Stimulated activated CD8-positive, alpha-beta memory T cell treated with anti-CD3 and anti-CD28 coated beads, Interleukin-4, amount 100 ng/mL, for 1 hour (primary cell): ENCODE measurements at places on chromosomes 13 and 19.

DNA sequence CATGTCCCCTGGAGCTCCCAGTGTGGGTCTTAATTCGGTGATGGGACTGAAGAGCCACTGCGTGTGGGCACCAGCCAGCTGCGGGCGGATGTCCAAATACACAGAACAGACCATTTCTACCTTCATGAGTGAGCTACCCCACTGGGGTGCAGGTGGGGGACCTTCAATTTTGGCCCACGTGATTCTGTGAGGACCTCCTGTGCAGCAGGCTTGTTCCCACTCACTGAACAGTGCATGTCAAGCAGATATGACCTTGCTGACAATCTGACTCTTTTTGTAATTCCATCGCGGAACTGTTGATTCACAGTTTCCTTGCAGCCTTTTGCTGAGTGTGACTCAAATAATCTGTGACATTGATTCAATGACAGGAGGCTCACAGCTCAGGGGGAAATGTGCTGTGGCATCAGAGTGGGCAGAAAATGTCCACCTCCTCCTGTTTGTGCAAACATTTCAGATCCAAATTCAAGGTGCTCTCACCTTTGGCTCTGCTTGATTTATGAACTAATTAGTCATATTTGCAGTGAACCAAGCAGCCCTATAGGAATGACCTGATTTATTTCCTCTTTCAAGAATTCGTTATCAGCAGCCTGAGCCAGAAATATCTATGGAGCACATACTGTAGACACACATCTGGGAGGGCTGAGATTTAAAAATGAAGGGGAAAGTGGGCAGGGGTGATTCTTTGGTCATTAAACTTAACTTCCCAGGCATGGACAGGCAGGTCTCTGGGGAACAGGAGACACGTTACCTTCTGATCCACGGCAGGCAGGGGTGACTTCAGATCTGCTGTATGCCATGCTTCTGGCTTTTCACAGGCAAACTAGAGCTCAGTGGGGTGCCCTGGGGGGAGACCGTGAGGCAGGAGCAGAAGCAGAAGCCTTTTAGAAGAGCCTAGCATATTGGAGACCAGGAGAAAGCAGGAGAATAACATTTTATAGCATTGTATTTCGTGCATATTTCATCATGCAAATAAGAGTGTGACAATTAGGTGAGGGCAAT is 170.0 kb upstream of the KL start:
- no peak for DNase-seq

GRCh38 chr13:31895691-31896090 is 135.9 kb upstream of the FRY start:
- no peak for DNase-seq

- no peak for DNase-seq
These were observed 54.8 kb upstream of the HMGB1 start for GRCh38 chr13:30520571-30520970.

DNA sequence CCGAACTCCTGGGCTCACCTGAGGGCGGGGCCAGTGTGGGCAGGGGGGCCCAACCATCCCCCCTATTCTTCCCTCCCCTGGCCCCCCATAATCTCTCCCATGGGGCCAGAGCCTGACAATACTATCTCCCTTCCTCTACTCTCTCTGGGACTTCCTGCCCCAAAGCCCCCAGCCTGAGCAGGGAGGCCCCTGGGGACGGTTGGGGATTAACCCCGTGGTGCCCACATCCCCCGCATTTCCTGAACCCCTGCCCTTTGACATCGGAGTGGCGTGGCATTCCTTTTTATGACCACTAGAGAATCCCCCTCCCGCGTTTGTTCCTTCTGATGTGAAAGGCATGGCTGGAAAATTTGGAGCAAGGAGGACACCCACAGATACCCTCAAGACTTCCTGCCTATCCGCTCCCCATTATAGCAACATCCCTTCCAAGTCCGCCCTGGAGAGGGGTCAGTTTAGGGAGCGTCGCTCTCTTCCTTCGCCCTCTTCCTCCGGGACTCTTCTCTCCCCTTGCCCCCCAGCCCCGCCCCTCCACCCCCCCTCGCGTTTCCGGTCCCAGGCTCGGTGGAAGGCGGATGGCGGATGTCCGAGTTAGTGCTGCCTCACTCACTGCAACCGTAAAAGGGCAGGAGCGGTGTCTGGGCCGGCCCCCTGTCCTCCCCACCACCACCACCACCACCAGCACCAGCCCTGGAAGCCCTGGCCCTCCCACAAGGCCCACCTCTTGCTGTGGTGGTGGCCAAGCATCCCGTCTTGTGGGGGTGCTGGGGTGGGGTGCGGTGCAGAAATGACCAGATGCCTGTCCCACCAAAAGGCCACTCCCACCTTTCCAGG is 1.8 kb downstream of the VASP start:
- DNase-seq, result no peak

DNA sequence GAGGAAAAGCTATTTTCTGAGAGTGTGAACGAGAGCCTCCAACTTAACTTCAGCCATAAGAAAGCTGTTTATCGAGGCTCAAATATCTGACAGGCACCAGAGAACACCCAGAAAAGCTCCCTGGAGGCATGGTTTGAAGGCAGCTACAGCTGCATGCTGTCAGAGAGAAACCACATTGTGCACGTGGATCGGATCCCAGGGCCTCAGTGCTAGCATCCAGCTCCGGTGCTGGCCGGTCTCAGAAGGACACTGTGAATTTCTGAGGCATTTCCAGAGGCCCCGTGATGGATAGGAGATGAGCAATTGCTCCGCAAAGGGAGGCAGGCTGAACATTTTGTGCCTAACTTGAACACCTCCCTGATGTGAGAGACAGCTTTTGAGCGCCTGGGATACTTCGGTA is 315.7 kb downstream of the FGF9 start:
- DNase-seq, result no peak

GRCh38 chr19:18809149-18809868 is 18.2 kb upstream of the COMP start:
- no peak for DNase-seq

DNA sequence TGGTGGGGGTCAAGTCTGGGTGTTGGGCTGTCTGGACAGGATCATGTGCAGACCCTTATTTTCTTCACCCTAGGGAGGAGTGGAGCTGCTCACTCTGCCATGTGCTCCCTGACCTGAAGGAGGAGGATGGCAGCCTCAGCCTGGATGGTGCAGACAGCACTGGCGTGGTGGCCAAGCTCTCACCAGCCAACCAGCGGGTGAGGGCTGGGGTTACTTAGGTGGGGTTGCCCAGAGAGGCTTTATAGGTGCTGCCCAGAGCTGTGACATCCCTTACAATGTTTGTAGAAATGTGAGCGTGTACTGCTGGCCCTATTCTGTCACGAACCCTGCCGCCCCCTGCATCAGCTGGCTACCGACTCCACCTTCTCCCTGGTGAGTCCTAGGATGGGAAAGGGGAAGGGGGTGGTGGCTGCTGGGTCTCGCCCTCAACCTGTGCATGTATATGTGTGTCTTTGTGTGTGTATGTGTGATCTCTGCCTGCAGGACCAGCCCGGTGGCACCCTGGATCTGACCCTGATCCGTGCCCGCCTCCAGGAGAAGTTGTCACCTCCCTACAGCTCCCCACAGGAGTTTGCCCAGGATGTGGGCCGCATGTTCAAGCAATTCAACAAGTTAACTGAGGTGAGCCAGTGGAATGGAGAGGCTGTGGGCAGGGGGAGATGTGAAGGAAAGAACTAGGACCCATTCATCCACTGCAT is 5.1 kb downstream of the CHMP2A start:
- no peak for DNase-seq

- no peak for DNase-seq
These were observed 314.4 kb downstream of the ENOX1 start for GRCh38 chr13:43472339-43472738.

DNA sequence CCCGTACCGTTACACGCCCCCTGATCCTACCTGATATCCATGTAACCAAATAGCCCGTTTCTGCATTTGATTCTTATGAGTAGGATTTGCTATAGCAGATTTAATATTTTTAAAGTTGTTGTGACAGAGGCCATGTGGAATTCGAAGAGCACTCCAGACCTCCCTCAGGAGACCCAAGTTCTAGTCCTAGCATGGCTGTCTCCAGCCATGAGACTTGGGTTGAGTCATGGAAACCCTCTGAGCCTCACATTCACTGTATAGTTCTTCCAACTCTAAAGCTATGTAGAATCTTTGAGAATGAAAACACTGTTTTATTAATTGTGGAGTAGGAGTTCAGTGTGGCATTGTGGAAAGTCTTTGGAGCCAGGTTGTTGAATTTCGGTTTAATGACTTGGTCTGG is 8.0 kb upstream of the GPR183 start:
- no peak for DNase-seq
